Bone marrow (tissue), 2 donors: ENCODE measurements at places on chromosomes 6 and 20.

GRCh38 chr6:30162265-30163089 is 869 bp upstream of the TRIM15 start:
- DNase-seq: no peak

GRCh38 chr6:158972241-158973233 is 27.5 kb downstream of the RSPH3 start:
- DNase-seq: no peak

GRCh38 chr6:147911686-147912085 is 403.2 kb downstream of the SAMD5 start:
- DNase-seq: no peak

- DNase-seq: no peak
Observed at GRCh38 chr20:24522452-24523330, 53.3 kb downstream of the SYNDIG1 start.

DNA sequence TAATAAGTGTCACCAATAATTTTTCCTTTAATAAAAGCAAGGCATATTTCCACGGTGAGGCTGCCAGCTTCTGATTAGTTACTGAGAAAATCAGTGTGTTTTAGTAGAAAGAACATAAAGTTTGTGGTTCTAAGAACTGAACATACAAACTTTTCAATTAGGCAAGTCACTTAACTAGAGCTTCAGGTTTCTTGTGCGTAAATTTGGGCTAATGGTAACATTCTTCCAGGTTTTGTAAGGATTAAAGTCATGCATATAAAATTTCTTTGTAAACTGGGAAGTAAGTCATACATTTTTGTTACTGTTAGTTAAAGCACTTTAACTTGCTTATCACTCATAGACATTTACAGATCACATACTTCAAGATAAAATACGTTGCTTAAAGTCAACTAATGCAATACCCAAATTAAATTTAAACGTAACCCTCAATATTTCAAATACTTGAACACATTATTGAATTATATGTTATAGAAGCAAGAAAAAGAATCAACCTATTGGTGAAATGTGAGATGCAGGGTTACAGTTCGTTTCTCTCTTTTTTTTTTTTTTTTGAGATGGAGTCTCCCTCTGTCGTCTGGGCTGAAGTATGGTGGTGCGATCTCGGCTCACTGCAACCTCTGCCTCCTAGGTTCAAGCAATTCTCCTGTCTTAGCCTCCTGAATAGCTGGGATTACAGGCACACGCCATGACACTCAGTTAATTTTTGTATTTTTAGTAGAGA is 327.3 kb upstream of the NOX3 start:
- DNase-seq: no peak
